CD4-positive, alpha-beta T cell treated with Interleukin-17A for 1 hour (primary cell): ENCODE measurements at places on chromosomes 2 and 18.

- no peak for DNase-seq
These were observed 59.0 kb upstream of the THOC1 start for GRCh38 chr18:326846-327245.

- DNase-seq: no peak
These were observed 30.3 kb upstream of the CCDC93 start for GRCh38 chr2:118044103-118044716.

DNA sequence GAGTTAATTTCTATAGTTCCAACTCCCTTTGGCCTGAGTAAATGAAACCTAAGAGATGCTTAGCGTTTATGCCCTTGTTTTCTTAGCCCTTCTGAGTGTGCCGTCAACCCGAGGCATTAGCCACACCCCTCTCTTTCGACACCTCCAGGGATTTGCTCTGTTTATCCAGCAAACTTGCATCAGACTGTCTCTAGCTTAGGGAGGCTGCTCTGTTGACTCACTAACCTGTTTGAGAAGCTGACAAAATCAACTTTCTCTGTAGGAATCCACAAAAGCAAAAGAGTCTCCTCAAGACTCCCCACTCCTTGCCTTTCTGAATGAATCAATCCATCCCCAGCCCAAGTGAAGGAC, 317.6 kb downstream of the TNS1 start:
- no peak for DNase-seq

DNA sequence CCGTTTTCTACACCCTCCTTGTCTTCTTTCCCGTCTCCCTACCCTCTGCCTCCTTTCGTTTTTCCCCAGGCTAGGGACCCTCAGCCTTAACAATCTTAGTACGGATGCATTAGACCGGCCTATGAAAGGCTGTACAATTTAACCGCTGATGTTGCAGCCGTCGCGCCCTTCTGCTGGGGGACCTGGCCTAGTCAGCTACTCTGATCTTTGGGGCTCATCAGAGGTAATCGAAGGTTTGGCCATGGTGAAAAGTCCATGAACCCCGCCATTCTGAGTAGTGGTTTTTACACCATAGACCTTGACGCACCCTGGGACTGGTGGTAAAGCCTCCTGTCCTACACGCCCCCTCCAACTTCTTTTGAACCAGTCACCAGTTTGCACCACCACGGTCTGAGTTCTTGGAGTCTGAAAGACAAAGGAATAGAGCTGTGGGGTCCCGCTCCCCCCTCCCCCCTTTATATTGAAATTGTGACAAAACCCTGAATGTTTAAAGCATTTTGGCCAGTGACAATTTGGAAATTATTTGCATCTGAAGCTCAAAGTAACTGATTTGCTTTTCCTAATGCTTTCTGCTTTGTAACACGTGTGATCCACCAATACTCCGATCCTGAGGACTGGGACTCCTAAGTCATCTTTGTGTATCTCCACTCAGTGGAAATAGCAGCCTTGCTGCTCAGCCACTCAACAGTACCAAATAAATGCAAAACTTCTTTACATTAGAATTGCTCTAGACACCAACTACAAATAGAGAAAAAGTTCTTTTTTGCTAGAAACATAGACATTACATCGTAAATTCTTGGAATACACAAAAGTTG, 642 bp upstream of the SRSF7 start:
- no peak for DNase-seq

DNA sequence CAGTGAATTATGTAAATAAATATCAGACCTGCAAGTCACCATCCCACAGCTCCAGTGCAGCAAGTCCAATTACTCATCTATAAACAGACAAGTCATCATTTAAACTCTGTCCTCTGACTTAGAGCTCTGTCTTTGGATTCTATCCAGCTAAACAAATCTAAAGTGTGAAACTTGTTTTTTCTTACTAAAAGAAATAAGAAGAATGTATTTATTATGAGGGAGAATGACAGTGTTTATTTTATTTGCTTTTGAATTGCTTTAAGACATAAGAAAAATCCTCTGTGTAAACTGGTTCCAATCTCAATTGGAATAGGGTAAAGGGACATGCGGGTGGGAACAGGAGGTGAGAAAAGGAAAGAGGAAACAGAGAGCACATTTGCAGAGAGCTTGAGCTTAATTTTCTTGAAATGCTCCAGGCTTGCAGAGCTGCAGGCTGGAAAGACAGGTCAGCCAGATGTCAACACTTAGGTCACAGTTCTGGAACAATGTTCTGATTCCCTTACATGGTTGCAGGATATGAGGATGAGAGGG, 355.8 kb downstream of the MEIS1 start:
- DNase-seq: no peak

GRCh38 chr2:71742953-71743601, 289.7 kb downstream of the DYSF start:
- no peak for DNase-seq

GRCh38 chr2:233966388-233966787, 49.2 kb downstream of the TRPM8 start:
- DNase-seq: no peak

- no peak for DNase-seq
These were observed 20.3 kb downstream of the MYO1B start for GRCh38 chr2:191265311-191266170.

GRCh38 chr2:136093583-136093982, 24.4 kb downstream of the CXCR4 start:
- DNase-seq: no peak

GRCh38 chr2:181371782-181372645, 85.2 kb upstream of the ITGA4 start:
- no peak for DNase-seq

DNA sequence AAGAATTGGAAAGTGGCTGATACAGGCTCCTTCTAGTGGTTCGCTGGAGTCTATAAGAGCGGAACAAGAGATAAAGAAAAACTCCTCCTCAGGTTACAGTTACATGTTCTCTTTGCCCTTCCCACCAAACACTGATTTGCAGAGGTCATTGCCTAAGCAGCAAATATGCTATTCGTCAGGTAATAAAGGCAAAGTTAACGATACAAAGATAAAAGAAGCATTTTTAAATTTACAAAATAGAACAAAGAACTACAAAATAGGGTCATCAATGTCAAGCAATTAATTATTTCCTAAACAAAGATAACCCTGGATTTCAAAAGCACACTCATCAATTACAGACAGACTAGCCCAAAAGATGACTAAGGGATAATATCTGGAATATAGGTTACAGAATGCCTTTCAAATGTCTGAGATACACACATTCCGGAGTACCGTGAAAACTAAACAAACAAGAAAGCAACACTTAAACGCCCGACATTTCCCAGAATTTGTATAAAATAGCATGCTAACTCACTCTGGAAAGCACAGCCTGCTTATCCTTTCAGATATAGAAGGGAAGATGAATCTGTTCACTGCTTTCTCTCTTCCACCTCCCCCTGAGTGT, 186.4 kb downstream of the MREG start:
- DNase-seq: no peak

GRCh38 chr2:191582355-191582754, 95.6 kb upstream of the NABP1 start:
- no peak for DNase-seq

DNA sequence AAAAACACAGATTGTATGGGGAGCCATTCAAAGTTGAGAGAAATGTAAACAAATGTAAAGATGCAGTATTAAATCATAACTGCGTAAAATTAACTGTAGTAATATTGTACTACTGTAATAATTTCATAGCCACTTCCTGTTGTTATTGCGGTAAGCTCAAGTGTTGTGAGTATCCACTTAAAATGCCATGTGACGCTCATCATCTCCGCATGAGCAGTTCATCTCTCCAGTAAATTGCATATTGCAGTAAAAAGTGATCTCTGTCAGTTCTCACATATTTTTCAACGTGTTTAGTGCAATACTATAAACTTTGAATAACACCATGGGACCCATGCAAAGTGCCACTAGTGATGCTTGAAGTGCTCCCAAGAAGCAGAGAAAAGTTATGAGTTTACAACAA, 41.8 kb upstream of the SP3 start:
- DNase-seq: no peak

DNA sequence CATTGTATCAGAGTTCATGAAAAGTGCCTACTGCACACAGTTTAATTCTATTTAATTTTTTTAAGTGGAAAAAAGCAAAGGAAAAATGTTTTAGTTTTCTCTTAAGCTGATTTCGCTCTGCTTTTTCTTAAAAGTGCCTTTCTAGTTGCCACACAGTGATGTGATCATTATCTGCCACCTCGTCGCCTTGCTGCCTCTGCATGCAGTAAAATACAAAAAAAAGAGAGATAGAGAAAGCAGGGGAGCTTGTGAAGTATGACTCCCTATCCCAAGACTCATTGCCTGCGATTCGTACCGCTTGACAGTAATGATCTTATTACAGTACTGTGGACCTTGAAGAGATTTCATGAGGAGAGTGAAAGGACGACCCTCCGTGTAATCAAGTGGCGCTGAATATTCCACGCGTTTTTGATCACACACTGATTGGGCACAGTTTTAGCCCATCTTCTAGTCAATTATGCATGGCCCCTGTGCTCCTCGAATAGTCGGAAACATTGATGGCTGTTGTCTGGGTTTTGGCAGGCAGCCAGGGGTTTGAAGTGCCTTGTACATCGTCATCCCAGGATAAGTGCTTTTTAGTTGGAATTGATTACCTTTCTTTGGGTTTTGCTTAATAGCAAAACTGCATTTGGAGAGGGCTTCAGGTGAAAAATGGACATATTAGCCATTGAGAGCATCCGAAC, 188.3 kb downstream of the GBX2 start:
- DNase-seq: no peak

DNA sequence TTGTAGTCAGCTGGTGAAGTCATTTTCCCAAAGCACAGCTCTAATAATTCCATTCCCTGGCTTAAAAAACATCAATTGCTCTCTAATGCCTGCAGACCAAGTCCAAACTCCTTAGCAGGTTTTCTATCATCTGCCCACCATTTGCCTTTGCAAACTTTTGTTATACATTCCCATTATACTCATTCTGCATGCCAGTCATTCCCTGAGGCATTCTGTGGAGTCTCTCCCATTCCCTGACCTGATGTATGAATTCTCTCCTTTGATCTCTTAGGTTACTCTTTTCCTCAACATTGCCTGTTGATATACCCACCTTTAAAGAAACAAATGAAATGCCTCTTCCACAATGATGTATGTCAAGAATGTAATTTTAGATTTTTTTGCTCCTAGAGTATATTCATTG, 852.0 kb upstream of the FSHR start:
- DNase-seq: no peak

GRCh38 chr2:100119235-100119634, 23.2 kb downstream of the AFF3 start:
- DNase-seq: no peak

DNA sequence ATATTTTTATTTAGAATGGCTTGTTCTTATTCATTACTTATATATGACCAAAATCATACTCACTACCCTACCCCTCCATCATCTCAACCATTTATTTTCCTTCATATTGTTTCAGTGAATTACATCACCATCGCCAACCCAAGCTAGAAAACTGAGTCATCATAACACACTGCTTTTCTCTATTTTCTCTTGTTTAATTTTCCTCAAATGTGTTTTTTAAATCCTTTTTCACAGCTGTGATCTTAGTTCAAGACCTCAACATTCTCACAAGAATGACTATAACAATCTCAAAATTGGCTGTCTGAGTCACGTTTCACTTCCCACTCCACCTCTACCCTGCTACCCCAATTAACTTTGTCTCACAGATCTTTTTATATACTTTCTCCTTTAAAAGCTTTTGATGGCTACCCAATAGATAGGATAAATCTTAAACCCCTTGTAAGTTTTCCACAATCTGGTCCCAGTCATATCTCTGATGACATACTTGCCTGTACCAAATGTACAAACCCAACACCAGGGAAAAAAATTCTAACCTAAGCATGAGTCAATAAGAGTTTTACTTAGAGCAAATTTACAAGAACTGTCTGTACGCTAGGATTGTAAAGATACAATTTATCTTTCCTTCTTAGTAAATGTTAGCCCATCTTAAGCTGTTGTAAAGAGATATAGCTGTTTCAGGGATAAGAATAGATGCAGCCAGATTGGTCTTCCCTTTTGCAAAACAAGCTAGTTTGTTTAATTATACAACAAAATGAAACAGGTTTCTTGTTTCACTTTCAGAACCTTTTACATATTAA, 635.1 kb upstream of the SLC39A10 start:
- no peak for DNase-seq

GRCh38 chr2:219475697-219476651, 22.7 kb upstream of the GMPPA start:
- peak; percentile 49 for DNase-seq

- DNase-seq: no peak
These were observed 24.8 kb downstream of the SH3BP4 start for GRCh38 chr2:234976479-234977227.

- DNase-seq: no peak
These were observed 22.7 kb upstream of the NCL start for GRCh38 chr2:231486851-231487596.

GRCh38 chr2:218806346-218806978, 24.5 kb downstream of the CYP27A1 start:
- DNase-seq: peak; percentile 4

DNA sequence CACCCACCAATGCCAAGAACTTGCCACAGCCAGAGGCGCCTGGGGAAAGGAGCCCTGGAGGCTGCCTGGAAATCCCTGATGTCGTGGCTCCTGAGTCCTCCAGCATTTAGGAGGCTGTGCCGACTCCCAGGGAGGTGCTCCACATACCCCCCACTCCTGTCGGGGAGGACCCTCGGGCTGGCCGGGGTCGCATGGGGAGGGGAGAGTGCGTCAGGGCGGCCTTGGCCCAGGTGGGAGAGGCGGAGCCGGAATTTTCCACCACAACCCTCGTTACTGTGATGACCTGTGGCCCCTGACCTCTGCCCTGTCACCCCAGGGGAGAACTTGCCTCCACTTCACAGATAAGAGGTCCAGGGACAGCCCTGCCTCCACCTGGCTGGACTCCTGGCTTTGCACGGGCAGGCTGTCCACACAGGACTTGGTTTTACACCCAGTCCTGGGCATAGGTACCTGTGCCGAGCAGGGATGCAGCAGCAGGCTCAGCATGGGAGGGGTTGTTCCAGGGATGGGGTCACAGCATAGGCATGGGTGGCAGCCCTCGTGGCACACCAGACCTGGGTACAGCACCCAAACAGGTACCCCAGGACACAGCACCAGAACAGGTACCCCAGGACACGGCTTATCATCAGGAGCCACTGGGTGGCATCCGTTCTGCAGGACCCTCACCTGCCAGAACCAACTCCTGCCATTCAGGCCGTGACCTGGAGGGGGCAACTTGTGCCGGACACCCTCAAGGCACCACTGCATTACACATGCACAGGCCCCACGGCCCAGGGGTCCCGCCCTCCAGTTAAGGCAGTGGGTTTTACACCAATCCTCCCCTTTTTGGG, 12.3 kb upstream of the AGXT start:
- no peak for DNase-seq
